NCI-H2029 (cell line): ENCODE measurements at places on chromosomes 1 and 21.

DNA sequence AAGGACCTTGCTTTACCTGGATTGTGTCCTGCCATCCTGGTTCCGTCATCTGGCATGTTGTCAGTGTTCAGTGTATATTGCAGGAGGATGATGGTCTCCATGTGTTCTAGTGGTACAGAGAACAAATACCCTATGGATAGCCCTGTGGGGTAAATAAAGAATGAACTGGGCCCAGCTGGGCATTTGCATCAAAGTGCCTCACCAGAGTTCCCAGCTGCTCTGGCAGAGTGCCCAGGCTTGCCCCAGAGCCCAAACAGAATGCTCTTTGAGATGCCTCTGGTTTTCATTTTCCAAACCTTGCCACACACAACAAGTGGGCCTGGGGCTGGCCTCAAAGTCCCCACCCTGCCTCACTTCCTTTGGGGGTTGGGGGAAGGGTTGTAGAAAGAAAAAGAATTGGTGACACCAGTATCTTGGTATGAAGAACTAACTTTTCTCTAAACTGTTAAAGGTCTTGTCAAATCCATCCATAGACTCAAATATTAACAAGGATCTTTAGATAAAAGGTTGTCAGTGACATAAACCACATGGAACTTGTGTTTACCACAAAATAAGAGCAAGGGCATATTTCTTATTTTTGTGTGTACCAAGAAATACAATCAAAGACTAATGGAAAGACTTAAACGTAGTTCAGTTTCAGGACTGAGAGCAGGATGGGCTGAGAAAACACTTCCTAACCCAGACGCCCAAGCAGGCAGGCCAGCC, 82.2 kb downstream of the LMO4 start:
- DNase-seq: peak; percentile 87

DNA sequence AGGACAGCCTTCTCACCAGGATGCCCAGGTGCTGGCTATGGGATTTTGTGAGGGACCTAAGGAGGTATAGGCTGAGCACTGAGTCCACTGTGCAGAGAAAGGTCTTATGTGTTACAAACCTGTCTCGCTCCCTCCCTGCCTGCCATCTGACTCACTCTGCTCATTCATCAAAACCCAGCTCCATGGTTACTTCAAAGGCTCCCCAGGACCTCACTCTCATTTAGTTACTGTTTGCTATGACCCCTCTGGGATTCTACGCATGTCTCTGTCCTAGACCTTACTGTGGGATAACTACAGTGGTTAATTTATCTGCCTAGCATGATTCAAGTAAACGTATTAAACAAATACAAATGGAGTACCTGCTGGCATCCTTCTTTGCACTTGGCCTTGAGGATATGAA, 211.6 kb upstream of the KIAA0040 start:
- DNase-seq: no peak

DNA sequence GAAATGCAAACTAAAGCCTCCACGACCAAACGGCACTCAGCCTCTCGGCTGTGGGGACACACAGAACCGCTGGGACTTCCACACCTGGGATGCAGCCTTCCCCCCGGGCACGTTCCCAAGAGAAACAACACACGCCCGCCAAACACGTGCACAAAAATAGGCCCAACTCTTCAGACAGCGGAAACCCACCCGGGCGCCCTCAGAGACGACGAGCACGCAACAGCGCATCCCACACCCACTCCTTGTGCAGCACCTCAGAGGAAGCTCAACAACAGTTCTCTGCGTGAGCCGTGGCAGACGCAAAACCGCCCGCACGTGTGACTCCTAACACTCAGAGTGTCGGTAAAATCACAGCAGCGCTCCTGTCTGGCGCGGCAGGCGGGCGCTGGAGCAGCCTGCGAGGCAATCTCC, 5.3 kb downstream of the C1orf159 start:
- DNase-seq: no peak

DNA sequence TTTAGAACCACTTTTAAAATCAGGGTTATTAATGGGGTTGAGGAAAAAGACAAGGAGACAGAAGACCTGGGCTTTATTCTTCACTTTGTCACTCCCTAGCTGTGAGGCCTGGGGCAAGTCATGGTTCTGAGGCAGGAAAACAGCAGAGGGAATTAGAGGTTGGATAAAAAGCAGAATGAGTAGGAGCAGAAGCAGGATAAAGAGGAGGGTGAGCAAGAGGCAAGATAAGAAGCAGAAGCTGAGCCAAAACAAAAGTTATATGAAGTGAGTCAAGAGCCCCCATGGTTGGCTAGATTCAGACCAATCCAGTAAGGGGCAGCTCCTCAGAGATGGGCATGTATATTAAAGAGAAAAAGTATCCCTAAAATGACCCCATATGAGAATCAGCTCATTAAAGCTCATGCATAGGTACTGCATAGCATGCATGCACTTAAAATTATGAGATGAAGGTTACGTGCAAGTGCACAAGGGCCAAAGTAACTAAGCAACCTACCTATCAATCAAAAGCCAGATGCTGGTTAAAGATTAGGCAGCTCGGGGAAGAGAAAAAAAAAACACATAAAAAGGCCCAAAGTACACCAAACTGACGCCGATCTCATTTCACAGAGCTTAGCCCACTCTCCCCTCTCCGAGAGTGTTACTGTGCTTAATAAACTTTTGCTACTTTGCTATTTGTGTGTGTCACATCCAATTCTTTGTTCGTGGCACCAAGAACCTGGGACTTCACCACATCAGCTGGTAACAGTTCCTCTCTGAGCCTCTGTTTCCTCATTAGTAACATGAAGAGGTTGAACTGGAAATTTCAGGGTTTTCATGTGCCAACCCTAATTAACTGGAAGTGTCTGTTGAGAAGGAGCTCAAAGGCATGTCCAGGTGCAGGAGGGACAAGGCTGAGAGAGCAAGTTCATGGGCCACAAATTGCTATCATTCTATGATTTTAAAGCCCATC, 2.2 kb downstream of the AVPR1B start:
- DNase-seq: no peak

GRCh38 chr1:201921952-201922558, 24.3 kb downstream of the LMOD1 start:
- DNase-seq: no peak

GRCh38 chr1:245222931-245223595, 68.3 kb downstream of the KIF26B start:
- DNase-seq: no peak

GRCh38 chr1:172680733-172681275, 21.9 kb downstream of the FASLG start:
- peak; percentile 76 for DNase-seq

- no peak for DNase-seq
Observed at GRCh38 chr1:223700942-223701637, 11.2 kb upstream of the CAPN2 start.

DNA sequence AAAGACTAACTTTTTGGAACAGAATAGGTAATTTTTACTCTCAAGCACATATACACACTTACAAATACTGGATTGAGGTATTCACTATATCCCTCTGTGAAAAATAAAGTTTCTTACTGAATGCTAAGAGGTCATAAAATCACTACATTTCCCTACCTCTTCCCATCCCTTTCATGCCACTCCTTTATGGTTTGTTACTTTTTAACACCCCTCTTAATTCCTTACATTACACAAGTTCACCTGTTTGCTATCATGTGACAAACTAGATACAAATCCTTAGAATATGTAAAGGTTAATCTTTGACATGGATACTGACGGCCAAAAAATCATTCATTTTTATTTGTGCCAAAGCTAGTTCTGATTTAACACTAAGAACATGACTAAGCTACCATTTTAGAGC, 6.8 kb upstream of the DCAF6 start:
- no peak for DNase-seq

- DNase-seq: no peak
Observed at GRCh38 chr21:45135122-45135521, 60.7 kb downstream of the ADARB1 start.

- DNase-seq: no peak
Observed at GRCh38 chr1:116916533-116917445, 7.1 kb downstream of the PTGFRN start.

DNA sequence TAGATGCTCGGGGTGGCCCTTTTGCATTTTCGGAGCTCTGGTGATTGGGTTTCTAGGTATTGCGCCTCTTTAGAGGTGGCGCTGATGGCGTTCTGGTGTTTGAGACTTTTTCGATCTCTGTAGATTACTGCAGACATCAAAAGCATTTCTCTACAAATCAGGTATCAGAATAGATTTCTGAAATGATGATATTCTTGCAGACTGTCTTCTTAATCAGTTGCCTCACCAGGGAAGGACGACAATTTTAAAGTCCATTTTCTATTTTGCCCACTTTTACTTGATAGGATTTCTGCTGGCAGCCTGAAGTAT, 65.2 kb upstream of the VAMP3 start:
- DNase-seq: no peak

DNA sequence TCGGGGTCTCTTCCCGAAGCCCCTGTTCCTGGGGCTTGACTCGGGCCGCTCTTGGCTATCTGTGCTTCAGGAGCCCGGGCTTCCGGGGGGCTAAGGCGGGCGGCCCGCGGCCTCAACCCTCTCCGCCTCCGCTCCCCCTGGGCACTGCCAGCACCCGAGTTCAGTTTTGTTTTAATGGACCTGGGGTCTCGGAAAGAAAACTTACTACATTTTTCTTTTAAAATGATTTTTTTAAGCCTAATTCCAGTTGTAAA, 158.7 kb downstream of the RUNX1 start:
- DNase-seq: no peak

- no peak for DNase-seq
Observed at GRCh38 chr1:26156285-26157038, 2.4 kb upstream of the FAM110D start.

- DNase-seq: no peak
Observed at GRCh38 chr1:231612393-231613089, 14.0 kb upstream of the DISC1 start.

- DNase-seq: peak; percentile 62
Observed at GRCh38 chr1:53899206-53899628, 5.2 kb downstream of the DIO1 start.

DNA sequence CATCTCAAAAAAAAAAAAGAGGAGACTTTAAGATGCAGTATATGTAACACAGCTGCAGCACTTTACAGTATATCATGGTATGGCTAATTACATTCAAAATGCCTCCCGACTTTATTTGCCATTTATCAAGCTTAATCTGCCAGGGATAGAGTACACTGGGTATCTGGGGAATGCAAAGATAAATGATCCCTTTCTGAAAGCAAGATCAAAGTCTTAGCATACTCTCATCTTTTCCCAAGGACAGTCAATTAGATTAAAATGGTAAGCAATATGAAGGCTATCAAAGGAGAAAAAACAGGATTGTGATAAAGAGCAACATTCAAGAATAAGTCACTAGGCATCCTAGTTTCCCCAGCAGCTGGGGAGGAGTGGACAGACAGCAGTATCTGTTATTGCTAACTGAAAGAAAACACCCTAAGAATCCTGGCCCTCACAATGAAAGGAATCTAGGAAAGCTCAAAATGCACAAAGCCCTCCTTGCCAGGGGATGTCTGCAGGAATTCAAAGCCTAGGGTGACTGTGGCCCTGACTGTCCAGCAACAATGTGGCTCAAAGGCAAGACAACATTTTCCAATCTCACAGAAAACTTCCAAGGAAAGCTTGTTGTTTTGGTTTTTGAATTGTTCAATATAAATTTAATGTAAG, 56.7 kb upstream of the RAP1GAP start:
- no peak for DNase-seq

- no peak for DNase-seq
Observed at GRCh38 chr1:241598249-241598648, 41.9 kb downstream of the CHML start.

DNA sequence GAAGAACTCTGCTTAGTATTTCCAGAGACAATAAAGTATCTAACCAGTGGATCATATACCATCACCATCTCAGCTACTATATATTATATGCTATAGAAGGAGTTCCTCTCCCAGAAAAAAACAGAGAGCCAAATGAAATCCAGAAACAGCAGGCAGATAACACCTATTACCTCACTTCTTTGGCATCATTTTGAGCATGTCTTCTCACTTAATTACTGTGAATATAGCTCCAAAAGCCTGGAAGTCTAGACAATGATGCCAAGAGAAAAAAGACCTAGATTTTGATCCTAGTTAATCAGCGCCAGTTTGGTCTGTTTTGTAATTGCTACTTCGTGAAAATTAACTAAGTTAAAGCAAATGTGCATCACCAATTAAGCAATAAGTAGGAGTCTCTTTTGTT, 131.3 kb downstream of the EIF4G3 start:
- no peak for DNase-seq

DNA sequence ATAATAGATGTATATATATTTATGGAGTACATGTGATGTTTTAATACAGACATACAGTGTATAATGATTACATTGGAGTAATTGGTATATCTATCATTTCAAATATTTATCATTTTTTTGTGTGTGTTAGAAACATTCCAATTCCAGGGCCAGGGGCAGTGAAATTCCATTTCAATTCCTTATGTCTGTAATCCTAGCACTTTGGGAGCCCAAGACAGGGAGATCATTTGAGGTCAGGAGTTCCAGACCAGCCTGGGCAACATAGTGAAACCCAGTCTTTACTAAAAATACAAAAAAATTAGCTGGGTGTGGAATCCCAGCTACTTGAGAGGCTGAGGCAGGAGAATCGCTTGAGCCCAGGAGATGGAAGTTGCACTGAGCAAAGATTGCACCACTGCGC, 30.4 kb upstream of the PDC start:
- DNase-seq: no peak
